ENCODE measurements at places on chromosomes 16 and 17.

- no peak for DNase-seq
Measured at GRCh38 chr16:17277981-17278381, 192.8 kb downstream of the XYLT1 start.

GRCh38 chr17:47967607-47968252, 3.2 kb upstream of the CDK5RAP3 start:
- no peak for DNase-seq

GRCh38 chr17:42200706-42201457, 6.6 kb upstream of the GHDC start:
- DNase-seq, result no peak

GRCh38 chr16:75000481-75001081, 1.8 kb downstream of the ZNRF1 start:
- DNase-seq, result no peak

- no peak for DNase-seq
Measured at GRCh38 chr16:17471719-17472461, 1.1 kb upstream of the XYLT1 start.

DNA sequence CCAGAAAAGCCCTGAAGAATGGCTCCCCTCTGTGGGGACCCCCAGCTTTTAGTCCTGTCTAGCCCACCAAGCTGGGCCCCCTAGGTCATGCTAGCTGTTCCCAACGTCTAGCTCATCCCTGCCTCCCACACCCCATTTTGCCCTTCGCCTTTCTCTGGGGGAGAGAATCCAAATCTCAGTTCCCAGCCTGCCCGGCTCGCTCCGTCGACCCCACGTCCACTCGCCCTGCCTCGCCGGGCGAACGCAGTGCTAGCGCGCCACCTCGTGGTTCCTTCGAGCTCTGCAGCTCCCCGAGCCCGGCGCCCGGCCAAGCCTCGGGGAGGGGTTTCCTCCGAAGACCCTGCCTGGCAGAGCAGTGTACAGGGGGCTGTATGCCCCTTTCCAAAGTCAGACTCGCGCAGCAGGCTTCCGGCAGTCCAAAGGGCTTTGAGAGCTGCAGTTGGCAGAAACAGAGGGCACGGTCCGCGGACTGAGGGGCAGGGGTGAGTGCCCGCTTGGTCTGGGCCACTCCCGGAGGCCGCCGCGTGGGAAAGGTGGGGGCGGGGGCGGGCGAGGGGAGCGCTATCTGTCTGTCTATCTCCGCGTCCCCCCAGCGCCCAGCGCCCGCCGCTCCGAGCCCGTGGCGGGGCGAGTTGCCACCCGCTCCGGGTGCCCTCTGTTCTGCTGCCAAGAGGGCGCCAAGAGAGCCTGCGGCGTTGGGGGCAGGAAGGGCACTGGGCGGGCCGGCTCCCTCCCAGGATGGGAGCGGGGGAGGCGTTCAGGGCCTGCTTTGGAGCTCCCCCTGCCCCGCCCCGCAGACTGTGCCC, 1.7 kb upstream of the DLX3 start:
- DNase-seq, result peak; percentile 76

- peak; percentile 69 for DNase-seq
Measured at GRCh38 chr17:40577611-40578065, 12.4 kb upstream of the CCR7 start.

DNA sequence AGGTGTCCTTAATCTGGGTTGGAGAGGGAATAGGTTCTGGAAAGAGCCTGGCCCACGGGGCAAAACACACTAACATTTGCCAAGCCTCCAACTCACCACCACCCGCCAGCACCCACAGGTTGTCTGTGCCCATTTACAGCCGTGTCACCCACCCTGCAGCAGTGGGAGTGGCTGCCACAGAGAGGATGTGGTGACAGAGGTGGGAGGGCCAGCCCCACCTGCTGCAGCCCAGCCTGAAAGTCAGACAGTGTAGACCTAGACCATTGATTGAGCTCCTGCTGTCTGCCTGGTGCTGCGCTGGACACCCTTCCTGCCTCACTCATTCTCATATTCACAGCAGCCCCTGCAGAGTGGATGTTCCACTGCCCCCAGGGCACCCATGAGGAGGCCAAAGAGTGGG, 44.7 kb downstream of the IL21R start:
- peak; percentile 74 for DNase-seq

DNA sequence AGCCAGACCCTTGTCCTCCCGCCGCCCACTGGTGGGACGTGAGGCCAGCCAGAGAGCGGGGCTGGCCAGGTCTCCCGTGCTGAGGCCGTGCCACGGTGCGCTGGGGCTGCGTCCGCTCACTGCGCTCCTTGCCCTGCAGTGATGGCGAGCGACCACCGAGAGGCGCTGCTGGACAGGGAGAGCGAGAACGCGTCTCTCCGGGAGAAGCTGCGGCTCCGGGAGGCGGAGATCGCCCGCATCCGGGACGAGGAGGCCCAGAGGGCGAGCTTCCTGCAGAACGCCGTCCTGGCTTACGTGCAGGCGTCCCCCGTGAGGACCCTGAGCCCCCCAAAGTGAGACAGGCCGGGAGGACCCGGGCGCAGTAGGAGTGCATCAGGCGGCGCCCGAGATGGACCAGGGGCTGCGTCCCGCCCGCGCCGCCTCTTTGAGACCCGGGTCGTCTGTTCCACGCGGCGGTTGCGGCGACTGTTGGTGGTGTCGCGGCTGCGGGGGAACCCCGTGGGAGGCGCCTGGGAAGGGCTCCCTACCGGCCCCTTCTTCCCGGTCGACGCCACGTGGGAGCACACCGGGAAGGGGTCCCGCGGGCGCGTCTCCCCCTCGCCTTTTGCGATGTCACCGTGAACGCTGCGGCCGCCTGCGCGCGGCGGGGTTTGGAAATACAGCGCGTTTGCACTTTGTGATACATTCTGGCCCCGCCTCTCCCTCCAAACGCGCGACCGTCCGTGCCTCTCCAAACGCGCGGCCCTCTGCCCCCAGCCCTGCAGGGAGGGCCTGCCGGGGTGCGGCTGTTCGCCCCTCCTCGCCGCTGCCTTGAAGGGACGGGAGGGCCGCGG, 792 bp upstream of the RAC3 start:
- peak; percentile 91 for DNase-seq

DNA sequence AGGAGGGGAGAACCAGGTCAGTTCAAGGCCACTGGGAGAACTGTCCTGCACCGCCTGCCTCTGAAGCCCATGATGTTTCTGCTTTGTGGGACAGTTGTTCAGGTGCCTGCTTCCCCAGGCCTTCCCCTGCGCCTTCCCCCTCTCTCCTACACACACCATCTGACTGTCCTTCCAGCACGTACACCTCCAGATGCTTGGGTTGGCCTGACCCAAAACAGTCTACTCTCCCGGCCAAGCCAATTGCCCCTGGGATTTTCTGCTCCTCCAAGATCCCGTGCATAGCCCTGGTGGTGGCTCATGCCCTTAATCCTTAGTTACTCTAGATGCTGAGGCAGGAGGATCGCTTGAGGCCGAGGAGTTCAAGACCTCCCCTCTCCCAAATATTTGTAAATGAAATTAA, 684 bp upstream of the RSAD1 start:
- no peak for DNase-seq

GRCh38 chr16:10322723-10323527, 62.9 kb upstream of the ATF7IP2 start:
- no peak for DNase-seq

- DNase-seq, result no peak
Measured at GRCh38 chr17:45305530-45306087, 11.2 kb downstream of the MAP3K14 start.

GRCh38 chr17:18916816-18917500, 35.0 kb upstream of the SLC5A10 start:
- no peak for DNase-seq

- DNase-seq, result no peak
Measured at GRCh38 chr16:84841787-84842300, 22.1 kb downstream of the CRISPLD2 start.

DNA sequence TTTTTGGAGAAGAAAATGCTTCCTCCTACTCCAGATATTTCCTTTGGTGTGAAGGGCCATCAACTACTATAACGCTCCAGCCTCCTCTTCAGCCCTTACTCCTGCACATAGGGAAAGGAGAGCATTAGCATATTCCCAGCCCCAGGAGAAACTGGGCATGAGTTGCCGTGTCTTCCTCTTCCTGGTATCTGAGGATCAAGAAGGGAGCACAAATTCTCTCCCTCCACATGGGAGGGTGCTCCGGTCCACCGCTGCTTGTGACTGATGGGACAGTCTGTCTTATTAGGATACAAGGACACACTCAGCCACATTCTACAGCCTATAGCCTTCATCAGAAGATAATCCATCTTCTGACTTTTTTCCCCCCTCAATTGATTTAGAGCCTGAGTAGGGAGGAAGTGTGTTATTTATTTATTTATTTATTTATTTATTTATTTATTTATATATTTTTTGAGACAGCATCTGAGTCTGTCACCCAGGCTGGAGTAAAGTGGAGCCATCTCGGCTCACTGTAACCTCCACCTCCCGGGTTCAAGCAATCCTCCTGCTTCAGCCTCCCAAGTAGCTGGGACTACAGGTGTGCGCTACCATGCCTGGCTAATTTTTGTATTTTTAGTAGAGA, 16.6 kb upstream of the CYB5B start:
- DNase-seq, result no peak

DNA sequence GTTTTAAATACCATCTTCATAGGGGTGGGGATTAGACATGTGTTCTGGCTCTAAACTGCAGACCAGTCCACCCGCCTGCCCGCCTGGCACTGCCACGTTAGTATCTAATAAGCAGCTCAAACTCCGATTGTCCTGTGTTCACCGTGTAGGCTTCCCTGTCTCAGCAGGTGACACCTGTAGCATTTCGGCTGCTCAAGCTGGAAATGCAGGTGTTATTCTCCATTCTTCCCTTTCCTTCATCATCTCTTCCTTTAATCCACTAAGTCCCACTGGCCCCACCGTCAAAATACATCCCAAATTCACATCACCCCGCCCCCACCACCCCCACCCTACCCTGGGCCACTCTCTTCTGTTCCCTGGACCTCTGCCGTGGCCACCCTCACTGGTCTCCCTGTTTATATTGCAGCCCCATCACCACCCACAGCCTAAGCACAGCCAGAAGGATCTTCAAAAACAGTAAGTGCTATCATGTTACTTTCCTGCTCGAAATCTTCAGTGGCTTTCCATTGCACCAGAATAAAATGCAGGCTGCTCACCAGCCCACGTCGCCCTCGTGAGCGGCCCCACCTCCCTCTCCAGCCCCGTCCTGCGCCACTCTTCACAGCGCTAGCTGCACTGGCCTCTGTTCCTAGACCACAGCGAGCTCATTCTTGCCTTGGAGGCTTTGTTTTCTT, 65.1 kb downstream of the RTN4RL1 start:
- DNase-seq, result no peak

GRCh38 chr17:69227541-69227940, 1.1 kb downstream of the ABCA10 start:
- DNase-seq, result no peak

- DNase-seq, result no peak
Measured at GRCh38 chr16:63363738-63364137, 1327.5 kb upstream of the CDH8 start.

- no peak for DNase-seq
Measured at GRCh38 chr16:15829460-15829859, 27.4 kb downstream of the MYH11 start.

- DNase-seq, result no peak
Measured at GRCh38 chr17:22512506-22512905, 820.2 kb downstream of the KCNJ18 start.

GRCh38 chr17:17911001-17911613, 61.1 kb downstream of the TOM1L2 start:
- DNase-seq, result no peak

- DNase-seq, result no peak
Measured at GRCh38 chr16:10957771-10958482, 13.6 kb downstream of the CLEC16A start.

DNA sequence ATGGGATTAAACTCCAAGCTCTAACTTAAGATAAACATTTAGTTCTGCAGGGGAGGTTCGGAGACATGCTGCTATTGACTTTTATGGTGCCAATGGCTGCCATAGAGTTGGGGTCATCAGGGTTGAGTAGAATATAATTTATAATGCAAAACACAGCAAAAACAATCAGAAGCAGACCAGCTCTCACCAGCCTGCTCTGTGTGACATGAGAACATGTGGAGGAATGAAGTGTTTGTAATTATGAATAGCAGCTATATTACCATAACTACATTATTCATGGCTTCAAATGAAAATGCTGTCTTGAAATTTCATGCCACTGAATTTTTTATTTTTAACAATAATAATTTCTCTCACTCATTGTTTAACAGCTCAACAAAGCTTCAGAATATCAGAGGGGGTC, 645.6 kb upstream of the CDH8 start:
- no peak for DNase-seq

DNA sequence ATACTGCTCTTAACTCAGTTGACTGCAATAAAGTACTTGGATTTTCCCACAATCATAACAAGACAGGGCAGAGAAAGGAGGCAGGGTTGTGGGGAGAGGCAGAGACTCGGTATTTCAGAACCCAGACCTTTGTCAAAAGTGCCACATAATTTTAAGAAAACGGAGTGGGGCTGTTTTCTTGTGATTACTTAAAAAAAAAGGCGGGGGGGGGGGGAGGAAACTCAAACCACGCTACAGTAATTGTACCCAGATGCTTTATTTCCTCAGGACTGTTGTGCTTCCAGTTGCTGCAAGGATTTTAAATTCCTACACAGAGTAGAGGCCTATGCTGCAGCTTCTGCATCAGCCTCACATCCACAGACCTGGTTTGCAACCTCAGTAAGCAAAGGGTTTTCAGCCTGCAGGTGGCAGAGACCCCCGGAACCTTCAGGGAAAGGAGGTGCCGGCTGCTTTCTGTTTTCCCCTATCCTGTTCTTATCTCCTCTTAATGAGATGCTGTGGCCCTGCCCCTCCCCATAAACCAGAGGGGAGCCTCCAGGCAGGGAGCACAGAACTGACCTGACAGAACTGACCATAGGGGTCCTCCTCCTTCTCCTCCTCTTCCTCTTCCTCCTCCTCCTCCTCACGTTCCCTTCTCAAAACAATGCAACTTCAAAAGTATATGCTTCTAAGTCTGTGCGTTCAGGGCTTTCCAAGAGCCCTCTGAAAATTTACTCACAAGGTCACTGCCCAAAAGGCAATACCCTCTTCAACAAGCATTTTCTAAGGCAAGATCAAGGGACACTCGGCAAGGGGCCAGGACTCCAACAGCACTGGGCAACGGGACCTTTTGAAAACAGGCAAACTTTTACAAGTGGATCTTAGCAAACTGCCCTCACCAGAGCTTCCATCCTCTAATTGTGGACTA, 7.5 kb downstream of the AXIN2 start:
- DNase-seq, result no peak

All from CD4-positive, alpha-beta T cell (primary cell).